Astrocyte (in vitro differentiated cells and primary cell): ENCODE measurements at places on chromosomes 1 and 21.

DNA sequence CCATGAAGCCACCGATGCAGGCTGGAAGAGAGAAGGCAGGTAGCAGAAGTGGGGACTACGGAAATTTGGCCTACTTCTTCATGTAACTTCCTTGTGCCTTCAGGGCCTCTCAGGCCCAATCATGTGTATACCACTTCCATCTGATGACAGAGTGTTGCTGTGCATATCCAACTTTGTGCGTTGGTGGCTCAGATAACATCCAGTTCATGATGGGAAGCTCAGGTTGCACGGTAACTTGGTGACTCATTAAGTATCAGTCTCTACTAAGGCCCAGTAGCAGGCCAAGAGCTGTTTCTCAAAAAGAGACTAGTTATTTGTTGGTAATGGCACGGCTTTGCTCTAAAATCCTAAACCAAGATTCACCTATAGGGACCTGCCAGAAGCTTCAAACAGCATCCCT is 117.6 kb downstream of the LTN1 start:
- DNase-seq, result no peak

- peak; percentile 5 for DNase-seq
These were observed 75.7 kb upstream of the PKN2 start for GRCh38 chr1:88608139-88608943.

DNA sequence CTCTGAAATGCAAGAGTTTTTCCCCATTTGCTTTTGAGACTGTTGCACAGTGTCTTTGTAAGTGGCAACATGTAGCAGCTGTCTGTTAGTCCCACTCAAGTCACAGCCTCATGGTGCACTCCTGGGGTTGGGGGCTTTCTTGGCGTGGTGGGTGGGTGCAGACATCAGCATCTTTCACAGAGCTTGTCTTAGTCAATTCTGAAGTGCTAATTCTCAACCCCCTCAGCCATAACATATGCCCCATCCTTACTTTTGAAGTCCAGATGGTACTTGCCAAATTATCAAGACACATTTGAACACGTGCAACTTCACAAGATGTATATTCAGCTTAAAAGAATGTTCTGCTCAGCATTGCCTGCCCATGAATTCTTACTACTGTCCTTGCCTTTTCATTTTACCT is 87.1 kb downstream of the VCAM1 start:
- no peak for DNase-seq

GRCh38 chr1:163162381-163162914 is 40.3 kb downstream of the RGS5 start:
- peak; percentile 88 for DNase-seq

- peak; percentile 96 for DNase-seq
These were observed 430.6 kb downstream of the KIF26B start for GRCh38 chr1:245585252-245585959.

DNA sequence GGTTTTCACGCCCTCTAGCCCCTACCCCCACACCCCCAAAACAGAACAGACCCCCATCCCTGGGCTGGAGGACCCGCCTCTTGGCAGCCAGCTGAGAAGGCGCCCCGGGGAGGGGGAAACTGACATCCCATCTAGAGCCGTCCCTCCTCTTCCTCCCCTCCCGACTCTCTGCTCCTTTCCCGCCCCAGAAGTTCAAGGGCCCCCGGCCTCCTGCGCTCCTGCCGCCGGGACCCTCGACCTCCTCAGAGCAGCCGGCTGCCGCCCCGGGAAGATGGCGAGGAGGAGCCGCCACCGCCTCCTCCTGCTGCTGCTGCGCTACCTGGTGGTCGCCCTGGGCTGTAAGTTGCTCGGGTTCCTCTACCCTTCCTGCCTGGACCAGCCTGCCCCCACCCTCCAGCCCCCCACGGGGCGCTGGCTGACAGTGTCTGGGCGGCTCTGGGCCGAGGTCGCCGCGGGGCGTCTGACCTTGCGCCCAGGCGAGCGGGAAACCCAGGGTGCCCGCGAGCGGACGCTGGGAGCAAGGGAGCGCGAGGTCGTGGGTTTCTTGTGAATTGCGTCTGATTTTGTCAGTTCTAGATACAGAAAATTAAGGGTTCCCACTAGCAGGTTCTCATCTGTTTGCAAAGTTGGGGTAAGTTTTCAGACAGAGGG is 618 bp downstream of the JAM2 start:
- peak; percentile 17 for DNase-seq

GRCh38 chr1:174743654-174744561 is 255.8 kb upstream of the CACYBP start:
- peak; percentile 16 for DNase-seq

DNA sequence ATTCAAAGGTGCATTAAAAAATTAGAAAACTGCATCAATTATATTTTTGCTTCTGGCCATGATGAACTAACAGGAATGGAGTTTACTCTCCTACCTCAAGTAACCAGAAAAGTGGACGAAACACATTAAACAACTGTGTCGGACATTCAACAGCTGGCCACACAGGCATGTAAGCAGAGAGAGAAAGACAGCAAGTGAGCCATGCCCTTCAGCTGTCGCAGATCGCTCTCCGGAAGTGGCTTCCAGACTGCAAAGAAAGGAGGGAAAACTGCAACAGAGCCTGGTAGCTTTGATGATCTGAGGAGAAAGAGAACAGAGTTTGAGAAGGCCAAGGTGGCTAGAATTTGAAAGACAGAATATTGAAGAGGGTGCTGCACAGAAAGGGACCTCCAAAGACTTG is 557.2 kb downstream of the MATN1 start:
- no peak for DNase-seq

GRCh38 chr1:178254433-178254832 is 160.5 kb downstream of the RASAL2 start:
- DNase-seq, result no peak

DNA sequence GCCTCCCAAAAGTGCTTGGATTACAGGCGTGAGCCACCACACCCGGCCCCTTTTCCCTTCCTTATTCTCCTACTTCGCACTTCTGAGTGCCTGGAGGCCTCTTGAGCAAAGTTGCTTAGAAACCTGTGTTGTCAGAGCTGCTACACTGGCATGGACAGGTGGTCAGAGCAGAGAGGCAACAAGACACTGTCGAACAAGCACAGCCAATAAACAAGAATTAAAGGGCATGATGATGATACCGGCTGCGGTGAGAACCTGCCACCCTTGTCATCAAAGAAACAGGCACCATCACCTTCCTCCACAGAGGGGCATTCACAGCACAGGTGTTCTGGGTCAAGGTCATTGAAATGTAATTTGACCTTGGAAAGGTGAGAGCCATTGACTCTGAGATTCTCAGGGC is 23.3 kb downstream of the STUM start:
- no peak for DNase-seq

DNA sequence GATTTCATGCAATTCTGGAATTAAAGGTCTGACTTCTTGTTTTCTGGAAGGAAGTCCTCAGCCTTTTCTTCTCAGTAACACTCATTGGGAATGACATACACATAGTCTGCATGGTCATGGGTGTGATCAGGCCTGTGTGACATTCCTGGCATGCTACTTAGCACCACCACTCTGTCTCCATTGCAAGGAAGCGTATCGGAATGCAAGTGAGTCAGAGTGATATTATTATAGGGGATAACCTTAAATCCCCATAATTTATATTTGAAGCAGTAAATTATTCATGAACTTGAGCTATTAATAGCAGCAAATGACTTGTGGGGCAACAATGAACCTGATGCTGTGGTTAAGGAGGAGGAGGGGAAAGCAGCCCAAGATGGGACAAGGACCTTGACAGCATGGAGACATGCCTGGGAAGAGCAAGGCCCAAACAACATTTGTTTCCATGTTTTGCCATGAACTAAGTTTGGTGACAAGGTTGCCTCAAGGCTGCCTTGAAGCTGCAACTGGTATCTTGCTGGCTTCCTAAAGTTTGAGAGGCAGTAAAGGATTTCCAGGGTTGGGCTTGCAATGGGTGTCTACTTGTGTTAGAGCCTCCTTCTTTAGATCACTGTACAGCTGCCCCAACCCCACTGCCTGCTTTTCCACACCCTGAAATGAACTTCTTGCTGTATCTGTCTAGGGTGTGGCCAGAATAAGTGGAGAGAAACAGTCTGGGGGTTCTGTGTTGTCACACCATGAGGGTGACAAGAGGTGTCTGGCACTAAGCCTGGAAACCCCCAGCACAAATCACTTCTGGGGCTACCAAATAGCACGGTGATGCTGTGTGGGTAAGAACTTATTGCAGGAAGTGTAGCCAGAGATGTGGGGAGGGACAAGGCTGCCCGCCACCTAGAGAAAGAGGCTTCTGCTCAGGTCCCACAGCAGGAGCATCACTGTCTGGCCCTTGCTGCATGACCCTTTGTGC is 4.6 kb downstream of the MAB21L3 start:
- DNase-seq, result peak; percentile 79

GRCh38 chr21:28069450-28069923 is 923.2 kb downstream of the LTN1 start:
- DNase-seq, result peak; percentile 80

DNA sequence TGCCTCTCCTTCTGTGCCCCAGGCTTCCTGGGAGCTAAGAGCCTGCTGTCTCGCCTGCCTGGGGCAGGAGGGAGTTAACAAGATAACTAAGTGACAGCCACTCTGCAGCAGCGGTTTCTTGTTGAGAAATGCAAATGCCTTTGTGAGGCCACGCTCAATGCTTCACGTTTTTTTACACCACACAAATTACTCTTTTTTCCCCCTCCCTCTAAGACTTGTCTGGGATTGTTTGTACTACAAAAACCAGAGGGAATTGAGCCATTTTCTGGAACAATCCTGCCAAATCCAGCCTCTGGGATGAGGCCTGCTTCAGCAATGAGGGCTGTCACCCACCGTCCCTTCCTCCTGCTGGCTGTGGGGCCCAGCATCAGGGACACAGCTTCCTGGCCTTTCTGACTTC is 119.6 kb downstream of the ACTL8 start:
- peak; percentile 96 for DNase-seq

DNA sequence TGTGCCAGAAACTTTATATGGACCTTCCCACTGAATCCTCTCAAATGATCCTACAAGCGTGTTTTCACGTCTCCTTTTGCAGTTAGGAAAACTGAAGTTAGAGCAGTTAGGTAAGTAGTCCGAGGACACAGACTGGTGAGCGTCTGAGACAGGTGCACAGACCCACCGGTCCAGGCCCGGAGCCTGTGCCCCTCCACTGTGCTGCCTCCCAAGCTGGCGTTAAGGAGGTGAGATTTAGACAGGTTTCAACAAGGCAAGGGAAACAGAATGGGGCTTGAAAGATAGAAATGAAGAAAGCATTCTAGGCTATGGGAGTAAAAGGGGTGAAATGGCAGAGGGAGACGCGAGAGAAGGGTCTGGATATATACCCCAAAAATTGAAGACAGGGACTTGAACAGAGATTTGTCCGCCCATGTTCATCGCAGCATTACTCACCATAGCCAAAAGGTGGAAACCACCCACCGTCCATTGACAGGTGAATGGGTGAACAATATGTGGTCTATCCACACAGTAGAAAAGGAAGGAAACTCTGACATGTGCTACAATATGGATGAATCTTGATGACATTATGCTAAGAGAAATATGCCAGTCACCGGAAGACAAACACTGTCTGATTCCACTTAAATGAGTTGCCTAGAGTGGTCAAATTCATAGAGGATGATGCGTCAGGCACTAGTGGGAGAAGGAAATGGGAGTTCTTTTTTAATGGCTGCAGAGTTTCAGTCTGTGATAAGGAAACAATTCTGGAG is 15.7 kb upstream of the PKP1 start:
- DNase-seq, result peak; percentile 65

- DNase-seq, result no peak
These were observed 39.5 kb upstream of the CR2 start for GRCh38 chr1:207414606-207415108.

- DNase-seq, result peak; percentile 37
These were observed 19.2 kb downstream of the NFYC start for GRCh38 chr1:40710581-40711315.

DNA sequence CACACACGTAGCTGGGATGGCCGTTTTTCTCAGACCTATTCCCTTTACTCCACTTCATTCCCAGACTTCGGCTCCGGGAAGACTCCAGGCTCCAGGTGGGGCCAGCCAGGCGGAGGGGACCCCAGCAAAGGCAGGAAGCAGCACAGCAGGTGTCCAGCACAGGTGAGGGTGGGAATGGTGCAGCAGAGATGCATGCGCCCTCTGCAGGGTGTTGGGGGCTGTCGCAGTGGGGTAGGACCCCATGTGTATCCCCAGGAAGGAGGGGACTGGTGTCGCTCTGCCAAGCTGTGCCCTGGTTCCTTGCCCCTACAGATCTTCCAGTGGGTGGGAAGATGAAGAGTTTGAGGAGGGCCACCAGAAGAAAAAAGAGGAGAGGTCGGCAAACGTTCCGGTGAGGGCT is 5.3 kb downstream of the TTC24 start:
- no peak for DNase-seq
